ENCODE measurements at places on chromosomes 12 and 14.

DNA sequence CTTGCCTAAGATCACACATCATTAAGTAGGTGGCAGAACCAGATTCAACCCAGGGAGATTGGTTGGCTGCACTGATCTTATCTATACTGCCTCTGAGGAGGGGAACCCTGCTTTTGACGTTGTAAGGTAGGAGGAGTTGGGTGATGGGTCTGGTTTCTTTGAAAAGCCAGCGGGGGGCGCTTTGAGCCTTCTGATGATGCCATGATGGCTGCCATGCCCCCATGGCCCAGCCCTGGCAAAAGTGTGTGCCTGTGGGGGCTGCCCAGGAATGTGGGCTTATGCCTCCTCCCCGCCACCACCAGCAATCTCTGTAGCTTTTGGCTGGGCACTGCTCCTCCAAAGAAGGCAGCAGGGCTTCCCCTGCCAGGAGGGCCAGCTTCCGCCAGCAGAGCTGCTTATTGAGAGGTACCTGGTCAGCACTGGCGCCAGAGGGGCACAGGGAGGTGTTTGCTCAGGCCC lies 224.3 kb downstream of the SLC41A2 start:
- peak; percentile 40 for DNase-seq

DNA sequence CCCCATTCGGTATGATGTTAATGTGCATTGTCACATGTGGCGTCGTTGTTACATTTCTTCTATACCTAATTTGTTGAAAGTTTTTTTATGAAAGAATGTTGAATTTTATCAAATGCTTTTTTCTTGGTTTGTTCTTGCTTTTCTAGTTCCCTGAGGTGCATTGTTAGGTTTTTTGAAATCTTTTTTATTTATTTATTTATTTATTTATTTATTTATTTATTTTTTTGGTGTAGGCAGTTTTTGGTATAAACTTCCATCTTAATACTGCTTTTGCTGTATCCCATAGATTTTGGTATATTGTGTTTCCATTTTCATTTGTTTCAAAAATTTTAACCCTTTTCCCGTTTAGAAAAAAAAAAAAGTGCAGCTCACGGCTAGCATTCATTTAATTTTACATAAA lies 121.1 kb upstream of the HMGA2 start:
- DNase-seq = no peak

- DNase-seq = no peak
Measured at GRCh38 chr12:6090803-6091202, 33.7 kb downstream of the VWF start.

GRCh38 chr12:27828196-27828595 lies 48.2 kb upstream of the MANSC4 start:
- no peak for DNase-seq

DNA sequence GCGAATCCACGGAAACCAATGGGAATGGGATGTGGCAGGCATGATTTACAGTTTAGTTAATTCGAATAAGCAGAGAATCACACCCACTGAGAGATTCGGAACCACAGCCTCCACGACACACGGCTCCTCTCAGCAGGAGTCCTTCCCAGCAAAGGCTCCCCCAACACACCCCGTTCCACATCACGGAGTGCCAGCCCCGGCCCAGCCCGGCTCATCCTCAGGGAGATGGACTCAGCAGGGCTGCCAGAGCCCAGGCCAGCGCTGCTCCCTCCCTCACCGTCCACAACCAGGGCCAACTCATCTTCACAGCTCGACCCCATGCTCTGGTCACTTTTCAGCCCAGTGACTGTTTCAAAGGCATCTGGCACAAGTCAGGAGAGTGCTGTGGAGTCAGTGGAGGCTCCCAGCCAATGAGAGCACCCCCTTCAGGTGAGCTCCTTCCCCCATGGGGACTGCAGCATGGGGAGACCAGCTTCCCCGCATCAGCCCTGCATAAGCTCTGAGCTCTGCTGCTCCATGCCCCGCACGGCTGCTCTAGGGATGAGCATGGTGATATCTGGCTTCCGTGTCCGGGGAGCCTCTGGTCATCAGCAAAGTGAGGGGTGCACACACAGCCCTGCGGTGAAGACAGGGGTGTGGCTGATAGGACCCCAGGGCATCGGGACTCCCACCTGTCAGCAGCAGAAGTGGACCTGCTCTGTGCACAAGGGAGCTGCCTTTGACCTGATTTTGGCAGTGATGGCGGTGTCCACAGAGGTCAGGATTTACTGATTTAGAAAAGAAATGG lies 238.8 kb upstream of the SFSWAP start:
- DNase-seq = no peak

DNA sequence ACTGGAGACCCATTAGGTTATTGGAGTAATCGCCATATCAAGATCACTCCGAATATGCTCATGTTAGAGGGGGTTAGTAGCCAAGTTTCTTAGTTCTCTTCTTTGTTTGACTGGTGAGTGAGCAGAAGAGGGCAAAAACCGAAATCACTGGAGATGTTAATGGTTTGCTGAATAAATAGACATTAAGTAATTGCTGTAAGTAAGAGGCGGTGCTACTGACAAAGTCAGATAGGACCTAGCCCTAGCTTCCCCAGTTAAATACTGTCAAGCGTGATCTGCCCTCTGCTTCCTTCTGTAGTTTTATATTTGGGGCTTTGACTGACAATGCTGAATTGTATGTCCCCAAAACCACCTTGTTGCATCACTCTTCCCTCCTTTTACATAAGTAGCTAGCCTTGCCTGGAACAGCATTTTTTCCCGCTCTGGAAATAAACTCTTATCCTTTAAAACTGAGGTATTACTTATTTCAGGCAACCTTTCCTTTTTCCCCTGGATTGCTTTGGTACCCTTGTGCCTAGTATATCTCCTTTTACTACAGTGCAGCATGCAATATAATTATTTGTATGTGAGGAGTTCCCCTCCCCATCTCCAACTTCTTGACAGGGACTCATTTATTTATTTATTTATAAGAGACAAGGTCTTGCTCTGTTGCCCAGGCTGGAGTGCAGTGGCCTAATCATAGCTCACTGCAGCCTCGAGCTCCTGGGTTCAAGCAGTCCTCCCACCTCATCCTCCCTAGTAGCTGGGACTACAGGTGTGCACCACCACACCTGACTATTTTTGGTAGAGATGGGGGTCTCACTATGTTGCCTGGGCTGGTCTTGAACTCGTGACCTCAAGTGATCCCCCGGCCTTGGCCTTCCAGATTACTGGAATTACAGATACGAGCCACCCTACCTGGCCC lies 1.4 kb downstream of the SNRPF start:
- peak; percentile 41 for DNase-seq

DNA sequence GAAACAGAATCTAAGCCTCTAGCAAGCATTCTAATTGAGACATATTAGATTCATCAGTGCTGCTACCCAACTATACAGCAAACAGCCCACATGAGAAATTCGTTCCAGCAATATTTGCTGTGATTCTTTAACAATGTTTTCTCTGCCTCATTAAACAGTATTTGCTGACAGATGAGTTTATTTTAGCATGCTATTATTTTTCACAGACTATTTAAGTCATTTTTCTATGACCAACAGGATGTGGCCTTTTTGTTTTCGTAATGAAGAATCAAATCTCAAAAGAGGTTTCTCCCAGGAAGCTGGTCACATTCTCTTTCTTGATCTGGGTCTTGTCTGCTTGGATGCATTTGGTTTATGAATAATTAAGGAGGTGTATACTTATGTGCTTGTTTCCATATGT lies 23.2 kb upstream of the SERPINA12 start:
- DNase-seq = no peak

DNA sequence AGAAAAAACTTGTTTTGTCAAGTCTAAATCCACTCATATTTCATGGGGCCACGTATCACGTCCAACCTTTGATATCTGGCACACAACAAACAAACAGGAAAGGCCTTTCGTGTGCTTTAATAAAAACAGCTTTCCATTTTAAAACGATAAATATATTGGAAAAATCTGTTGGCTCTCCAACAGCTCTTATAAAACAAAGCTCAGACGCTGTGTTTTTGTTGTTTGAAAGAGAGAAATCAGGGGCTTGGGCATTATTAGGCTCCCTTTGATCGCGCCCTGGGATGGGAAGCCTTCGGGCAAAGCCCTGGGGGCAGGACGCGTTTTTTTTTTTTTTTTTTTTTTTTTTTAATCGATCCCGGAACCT lies 429 bp upstream of the PLEKHA5 start:
- no peak for DNase-seq

DNA sequence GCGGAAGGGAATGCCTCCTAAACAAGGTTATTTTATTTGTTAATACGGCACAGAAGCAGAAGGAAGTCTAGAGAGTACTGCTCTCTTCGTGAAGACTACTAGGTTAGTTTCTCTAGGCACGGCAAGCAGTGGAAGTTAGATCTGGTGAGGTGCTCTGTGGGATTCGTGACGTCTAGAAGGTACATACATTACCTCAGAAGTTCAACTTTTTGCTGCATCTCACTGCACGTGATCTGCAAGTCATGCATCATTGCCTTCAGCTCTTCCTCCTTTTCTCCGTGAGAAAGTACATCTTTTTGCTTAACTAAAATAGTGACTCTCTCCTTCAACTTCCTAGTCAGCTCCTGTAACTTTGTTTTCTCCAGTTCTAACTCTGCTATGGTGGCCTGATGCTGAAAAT lies 74.7 kb downstream of the NIN start:
- DNase-seq = no peak

DNA sequence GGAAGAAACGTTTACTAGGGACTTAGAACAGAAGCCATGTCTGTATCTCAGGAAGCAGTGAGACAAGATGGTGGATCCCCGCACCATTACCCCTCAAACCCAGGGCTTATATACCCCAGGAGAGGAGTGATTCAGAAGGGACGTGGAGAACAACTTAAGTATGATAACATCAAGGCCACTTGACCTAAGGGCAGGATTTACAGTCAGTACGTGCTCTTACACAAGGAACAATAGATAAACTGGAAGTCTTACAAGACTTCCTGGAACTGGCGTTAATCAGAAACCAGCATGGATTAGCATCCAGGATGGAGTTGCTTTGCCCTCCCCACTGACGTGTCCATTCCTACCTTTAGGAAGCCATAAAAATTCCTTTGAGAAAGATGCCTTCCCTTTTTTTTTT lies 8.6 kb upstream of the ETFBKMT start:
- DNase-seq = peak; percentile 96

- no peak for DNase-seq
Measured at GRCh38 chr12:128871516-128871892, 18.2 kb downstream of the GLT1D1 start.

- DNase-seq = no peak
Measured at GRCh38 chr12:62732861-62733427, 202.0 kb downstream of the PPM1H start.

DNA sequence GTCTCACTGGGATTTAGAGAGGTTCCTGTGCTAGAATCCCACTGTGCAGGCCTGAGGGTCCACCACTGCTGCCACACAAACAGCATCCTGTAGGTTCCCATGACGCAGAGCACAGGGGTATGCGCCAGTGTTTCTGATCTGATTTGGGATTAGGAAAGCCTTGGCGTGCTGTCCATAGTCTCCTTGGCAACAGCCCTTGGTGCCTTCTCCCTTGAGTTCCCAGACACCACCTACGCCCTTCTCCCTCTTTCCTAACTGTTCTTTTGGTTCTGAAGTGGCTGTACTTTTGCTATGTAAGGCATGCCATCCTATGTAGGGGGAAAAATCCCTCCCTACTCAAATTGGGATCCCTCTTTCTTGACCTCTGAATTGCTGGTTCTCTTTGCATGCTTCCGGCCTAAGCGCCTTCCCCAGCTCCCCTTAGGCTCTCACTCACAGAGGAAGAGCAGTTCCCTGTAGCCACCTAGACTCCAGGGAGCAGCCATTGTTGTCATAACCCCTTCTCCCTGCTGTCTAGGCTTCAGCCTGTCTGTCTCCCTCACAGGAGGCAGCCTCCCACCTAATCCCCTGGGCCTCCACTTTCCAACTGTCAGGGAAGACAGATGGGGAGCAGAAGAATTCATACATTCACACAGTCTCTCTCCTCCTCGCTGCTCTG lies 14.8 kb upstream of the RIC8B start:
- DNase-seq = peak; percentile 84

DNA sequence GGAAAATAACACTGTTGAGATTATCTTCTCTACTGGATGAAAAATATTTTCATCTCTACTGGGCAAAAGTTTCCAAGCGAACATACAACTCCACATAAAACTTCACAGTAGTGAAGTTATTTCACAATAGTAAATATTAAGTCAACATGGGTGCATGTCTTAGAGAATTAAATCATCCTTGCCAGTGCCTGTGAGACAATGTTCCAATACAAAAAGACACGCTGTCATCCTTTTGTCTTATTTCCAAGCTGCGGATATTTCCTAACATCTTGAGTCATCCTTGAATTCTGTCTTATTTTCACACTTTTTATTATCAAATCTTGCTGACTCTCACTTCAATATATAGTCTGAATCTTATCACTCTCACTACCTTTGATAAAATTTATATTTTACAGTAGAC lies 142.9 kb upstream of the KITLG start:
- DNase-seq = no peak

- DNase-seq = no peak
Measured at GRCh38 chr12:52551216-52551865, 1.6 kb downstream of the KRT71 start.

DNA sequence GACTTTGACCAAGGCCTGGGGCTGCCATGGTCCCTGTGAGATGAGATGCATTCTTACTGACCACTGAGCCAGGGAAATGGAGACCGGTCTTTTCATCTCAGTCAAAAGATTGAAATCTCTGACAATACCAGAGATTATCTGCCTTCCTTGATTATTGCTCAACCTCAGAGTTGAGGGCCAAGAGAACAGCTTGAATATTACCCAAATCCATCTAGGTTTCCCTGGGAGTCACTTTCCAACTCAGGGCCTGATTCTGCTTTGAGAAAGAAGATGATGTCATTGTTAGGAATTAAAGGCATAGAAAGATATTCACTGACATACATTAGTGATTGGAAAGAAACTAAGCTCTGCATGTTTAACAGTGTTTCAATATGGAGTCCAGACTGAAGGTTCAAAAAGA lies 515.9 kb upstream of the TBX3 start:
- DNase-seq = no peak

DNA sequence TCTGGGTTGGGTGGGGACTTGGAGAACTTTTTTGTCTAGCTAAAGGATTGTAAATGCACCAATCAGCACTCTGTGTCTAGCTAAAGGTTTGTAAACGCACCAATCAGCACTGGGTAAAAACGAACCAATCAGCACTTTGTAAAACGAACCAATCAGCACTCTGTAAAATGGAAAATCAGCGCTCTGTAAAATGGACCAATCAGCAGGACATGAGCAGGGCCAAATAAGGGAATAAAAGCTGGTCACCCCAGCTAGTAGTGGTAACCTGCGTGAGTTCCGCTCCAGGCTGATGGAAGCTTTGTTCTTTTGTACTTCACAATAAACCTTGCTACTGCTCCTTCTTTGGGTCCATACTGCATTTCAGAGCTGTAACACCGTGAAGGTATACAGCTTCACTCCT lies 1.7 kb upstream of the ACOT2 start:
- no peak for DNase-seq

DNA sequence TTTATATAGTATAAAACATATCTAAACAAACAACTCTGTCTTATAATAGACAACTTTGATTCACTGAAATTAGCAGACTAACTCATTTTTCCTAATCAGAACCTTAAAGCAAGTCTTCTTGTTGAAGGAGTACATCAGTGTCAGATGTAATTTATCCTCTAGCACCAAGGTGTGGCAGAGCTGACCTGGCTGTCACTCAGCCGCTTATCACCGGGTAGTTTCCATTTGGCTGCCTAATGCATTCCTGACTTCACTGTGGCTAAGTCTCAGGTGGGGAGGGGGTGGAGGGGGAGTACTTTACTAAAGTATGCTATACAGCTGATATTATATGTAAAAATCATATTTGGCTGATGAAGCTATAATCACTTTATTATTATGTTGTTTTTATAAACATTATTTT lies 339.9 kb upstream of the RGS6 start:
- peak; percentile 30 for DNase-seq
